Non-pigmented ciliary epithelial cell (primary cell): ENCODE measurements at places on chromosomes 2 and 18.

DNA sequence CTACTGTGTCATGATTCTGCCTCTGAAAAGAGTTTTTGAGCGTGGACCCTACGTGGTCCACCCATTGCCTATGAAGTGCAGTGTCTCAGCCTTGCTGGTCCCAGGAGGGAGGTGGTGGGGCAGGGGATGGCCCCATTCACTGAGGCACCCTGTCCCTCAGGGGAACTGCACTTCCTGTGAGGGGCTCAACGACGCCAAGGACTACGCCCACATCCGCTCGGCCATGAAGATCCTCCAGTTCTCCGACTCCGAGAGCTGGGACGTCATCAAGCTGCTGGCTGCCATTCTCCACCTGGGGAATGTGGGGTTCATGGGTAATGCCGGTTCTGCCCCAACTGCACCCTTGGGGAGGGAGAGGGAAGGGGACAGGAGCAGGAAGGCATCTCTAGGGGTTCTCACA is 42.5 kb downstream of the MYO7B start:
- no peak for DNase-seq

GRCh38 chr2:153479573-153479972 is 1.0 kb upstream of the RPRM start:
- DNase-seq = no peak

- DNase-seq = peak; percentile 43
Measured at GRCh38 chr2:15808204-15808910, 132.0 kb upstream of the MYCN start.

DNA sequence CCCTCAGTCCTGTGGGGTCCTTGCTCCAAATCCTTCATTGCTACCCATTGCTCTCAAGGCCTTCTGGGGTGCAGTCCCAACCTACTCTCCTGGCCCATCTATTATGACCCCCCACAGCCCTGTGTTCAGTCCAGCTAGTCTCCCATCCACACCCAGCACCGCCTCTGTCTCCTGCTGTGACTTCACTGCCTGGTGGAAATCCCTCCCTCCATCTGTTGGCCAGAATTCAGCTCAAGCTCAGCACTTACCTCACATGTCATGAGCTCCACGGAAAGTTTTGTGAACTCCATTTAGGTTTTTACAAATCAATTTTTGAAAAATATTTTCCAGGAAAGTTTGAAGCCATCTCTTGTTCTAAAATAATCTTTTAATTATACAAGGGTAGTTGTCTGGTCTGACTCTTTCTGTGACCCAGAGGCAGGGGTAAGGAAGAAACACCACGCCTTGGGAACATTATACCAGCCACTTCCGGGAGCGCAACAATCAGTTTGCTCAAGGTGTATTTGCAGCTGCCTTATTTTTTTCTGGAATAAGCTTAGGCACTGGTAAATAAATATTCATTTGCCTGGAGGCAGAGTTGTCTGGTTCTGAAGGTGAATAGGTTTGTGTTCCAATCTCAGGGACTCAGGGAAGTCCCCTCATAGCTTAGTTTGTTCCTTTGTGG is 110.8 kb downstream of the VIT start:
- DNase-seq = no peak

DNA sequence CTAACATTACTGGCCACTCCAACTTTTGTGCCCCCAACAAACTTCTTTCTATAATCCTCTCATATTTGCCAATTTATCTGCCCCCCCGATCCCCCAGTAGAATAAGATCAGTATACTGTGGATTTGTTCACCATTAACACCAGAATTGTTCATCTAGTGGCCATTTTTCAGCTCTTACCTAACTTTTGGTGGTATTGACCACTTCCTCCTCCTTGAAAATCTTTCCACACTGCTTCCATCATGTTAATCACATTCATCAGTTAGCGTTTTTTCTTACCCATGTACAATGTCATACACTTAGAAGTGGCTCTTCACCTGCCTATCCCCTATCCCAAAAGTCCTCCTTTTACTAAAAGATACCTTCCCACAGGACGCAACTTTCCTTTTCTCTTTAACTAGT is 6.1 kb downstream of the IMPACT start:
- DNase-seq = no peak

- DNase-seq = no peak
Measured at GRCh38 chr2:35503311-35503710, 852.3 kb upstream of the CRIM1 start.

GRCh38 chr2:228181098-228182019 is at the start of gene SPHKAP:
Gene SPHKAP, minus strand, starts transcription at chr2:228181687. Its CDS starts 89 bp downstream, at chr2:228181598.
- DNase-seq = no peak

- no peak for DNase-seq
Measured at GRCh38 chr2:96952016-96952750, 34.2 kb downstream of the FAM178B start.

GRCh38 chr2:15641530-15641982 is 49.9 kb downstream of the DDX1 start:
- no peak for DNase-seq

DNA sequence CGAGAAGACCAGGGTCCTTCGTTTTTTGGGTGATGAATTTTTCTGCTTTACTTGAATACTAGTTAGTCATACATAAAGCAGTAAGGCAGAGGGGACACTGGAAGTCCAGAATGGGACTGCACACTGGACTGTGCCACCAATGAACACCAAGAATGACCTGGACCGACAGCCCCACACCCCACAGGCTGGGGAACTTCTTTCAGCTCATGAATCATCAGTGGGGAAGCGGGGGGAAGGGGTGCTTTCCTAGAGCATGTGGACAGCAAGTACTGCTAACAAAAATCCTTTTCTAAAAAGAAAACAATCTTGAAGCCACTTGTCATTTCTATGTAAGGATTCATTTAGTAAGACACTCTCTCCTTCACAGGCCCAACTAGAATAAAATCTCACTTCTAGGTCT is 86.0 kb downstream of the DTNB start:
- DNase-seq = peak; percentile 26
